ENCODE measurements at places on chromosomes 2 and 18.

- no peak for DNase-seq
Observed at GRCh38 chr2:65320042-65320725, 92.6 kb downstream of the ACTR2 start.

DNA sequence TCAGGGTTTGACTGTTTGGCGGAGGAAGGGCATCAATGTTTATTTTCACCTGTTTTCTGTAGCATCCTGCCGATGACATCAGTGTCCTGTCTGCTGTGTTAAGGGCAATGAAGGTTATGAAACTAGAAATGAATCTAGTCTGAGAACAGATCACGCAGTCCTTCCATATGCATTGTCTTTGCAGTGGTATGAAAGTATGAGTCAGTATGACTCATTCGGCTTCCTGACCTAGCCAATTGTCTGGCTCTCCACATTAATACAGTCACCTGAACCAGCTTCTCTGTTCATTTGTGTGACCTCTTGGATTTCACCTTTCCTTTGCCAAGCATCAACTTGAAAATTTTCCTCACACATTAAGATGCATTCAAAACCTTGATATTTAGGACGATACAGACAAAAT, 353.8 kb downstream of the RND3 start:
- no peak for DNase-seq

- no peak for DNase-seq
Observed at GRCh38 chr2:215731108-215731658, 282.2 kb downstream of the MREG start.

GRCh38 chr2:904246-905024, 46.2 kb upstream of the SNTG2 start:
- no peak for DNase-seq

DNA sequence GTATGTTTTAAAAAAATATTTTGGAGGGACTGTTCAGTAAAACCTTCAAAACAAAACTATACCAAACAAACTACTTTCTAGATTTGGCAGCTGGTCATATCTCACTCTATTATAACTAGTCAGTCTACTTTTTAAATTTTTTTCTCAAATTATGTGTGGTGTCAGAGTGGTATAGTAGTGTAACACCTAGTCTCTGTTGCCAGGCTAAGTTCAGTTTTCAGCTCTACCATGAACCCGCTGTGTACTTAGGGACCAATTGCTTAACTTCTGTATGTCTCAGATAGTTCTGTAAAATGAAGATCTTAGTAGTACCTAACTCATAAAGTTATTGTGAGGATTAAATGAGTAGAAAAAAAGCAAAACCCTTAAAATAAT, 54.3 kb downstream of the GPD2 start:
- no peak for DNase-seq

- no peak for DNase-seq
Observed at GRCh38 chr2:236121546-236121945, 46.6 kb downstream of the GBX2 start.

DNA sequence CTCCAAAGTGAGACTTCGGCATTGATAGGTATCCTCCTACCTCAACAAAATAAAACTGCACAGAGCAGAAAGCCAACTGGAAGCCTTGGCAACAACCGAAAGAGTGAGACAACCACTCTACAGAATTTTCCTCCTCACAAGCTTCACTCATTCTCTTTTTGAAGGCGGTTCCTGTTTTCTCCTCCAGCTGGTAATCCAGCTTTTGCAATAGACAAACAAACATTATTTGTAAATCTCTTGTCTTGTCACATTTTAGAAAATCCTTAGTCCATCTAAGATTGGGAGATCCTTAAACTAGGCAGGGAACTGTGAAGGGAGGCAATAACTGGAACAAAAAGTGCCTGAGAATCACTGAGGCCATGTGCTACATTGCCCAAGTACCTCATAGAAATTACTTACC, 332.4 kb downstream of the BCL11A start:
- peak; percentile 7 for DNase-seq

DNA sequence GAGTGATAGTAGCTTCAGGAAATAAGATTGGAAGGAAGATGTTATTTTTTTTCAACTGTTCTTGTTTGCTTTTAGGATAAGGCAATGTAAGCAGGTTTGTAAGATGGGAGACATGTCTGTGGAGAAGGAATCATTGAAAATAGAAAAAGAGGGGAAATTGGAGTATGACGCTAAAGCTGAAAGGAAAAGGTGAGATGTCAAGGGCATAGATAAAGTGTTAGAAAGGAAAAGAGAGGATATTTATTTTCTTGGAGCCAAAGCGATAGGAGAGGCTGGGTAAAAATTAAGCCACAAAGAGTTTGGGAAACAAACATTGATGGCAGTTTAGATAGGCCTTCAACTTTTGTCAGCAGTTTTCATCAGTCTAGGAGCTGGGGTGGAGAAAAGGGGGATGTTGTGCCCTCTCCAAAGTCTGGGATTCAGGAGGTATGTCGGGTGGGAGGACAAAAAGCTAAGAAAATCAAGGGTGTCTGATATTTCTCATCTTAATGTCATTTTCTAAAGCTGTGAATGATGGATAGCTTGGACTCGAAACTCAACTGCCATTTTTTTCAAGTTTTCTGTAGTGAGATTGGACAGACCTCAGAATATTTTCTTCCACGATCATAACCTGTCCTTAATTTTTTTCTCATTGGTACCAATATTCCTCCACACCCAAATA, 63.3 kb downstream of the MAPRE2 start:
- DNase-seq: no peak

- no peak for DNase-seq
Observed at GRCh38 chr2:114368705-114369104, 73.7 kb upstream of the DPP10 start.

- no peak for DNase-seq
Observed at GRCh38 chr18:28109781-28110560, 67.0 kb downstream of the CDH2 start.

DNA sequence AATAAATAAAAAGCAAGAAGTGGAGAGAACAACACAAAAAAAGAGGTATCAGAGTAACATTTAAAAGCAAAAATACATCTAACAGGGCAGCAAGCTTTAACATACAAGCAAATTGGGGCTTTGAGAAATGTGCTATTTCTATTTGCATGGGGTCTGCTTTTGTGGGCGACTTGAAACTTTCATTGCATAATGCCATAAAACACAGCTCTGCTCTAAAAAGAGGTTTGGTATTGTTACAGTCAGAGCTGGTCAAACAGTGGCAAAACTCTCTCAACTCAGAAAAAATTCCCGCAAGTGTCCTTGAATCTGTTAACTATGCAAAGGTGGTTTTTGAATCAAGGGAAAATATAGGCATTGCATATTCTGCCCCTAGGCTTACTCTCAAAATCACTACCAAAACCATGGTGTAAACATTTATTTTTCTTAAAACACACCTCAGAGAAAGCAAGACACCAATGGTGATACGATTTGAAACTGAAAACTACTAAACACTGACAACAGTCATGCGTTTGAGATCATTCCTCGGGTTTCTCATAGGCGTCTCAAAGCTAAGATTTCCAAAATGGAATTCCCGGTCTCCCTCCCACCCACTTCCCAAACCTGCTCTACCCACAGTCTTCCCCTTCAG, 45.5 kb downstream of the RNF152 start:
- DNase-seq: no peak

DNA sequence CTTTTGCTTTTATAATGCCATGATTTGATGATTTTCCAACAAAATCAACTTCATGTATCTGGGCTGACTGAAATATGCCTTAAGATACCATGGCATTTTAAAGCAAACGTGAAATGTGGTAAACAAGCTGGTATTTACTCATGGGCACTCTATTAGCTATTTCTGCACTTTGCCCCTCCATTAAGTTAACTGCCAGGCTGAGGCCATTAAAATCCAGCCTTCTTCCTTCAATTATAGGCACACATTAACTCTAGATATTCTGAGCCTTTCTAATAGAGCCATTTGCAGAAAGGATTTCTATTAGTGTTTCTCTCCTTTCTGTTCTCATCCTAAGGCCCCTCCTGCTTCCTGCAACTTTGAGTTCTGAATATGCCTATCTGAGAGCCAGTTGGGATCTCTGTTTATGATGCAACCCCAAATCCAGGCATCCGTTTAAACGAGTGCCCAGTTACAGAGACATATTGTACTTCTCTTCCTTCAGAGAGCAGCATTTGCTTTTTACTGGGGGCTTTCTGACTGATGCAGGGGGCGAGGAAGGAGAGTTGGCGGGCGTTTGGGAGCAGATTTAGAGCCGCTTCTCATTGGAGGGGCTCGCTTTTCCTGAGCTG, 1.6 kb upstream of the KCNJ3 start:
- DNase-seq: no peak

GRCh38 chr2:98869272-98869641, 66.8 kb downstream of the CRACDL start:
- no peak for DNase-seq

GRCh38 chr2:214547931-214548330, 137.1 kb downstream of the VWC2L start:
- DNase-seq: no peak

DNA sequence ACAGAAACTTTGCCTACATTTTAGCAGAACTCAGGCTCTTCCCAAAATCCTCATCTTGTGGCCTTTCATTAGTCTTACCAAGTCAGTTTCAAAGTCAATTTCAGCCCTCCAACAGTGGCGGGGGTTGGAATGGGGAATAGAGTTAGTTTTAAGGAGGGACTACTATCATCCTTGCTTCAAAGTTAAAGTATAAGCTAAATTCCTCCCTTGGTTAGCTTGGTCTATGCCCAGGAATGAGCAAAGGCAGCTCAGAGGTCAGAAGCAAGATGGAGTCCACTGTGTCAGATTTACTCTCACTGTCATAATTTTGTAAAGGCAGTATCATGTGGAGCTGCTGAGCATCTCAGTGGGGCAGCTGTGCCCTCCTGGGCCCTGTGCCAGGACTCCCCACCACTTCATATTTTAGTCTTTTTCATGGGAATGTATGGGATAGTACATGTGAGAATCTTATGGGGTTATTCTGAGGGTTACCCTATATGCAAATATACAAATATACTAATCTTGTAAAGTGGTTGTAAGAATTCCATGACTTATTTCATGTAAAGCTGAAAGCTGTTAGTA, 145.2 kb upstream of the MMADHC start:
- DNase-seq: no peak

All from inflammatory macrophage (primary cell).